DMS 273 treated with DMSO at 0.1 percent for 48 hours (cell line): ENCODE measurements at places on chromosomes 12 and 14.

- DNase-seq, result no peak
Observed at GRCh38 chr14:65164825-65165135, 62.5 kb upstream of the MAX start.

DNA sequence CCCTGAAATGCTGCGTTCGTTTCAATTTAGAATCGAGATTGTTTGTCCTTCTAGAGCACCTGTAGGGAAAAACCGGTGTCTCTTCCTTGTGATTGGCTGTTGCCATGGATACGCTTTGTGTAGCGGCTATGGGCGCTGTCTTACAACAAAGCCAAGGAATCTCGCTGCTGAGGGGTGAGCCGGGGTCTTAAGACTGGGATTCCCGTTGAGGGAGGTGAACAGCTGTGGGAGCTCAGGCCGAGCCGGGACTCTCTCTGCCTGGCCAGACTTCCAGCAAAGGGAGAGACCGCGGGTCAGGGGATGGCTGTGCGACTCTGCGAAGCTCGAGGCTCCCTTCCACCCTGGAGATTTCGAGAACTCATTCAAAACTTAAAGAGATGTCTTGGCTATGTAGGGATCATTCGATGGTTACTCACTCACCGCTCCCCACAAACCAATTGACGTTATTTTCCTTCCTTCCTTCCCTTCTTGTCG is at the start of the genes LRRIQ1 and TSPAN19:
Gene LRRIQ1 (plus strand): TSS at position 118 of the 474 bp plus-strand sequence. CDS start 1,826 bp downstream, outside the sequence.
Gene TSPAN19 (minus strand): TSS at position 44 of the 474 bp plus-strand sequence. CDS start 6,331 bp downstream, outside the sequence.
- DNase-seq, result peak; percentile 66

GRCh38 chr12:124298685-124299410 is 4.0 kb downstream of the RFLNA start:
- DNase-seq, result no peak

DNA sequence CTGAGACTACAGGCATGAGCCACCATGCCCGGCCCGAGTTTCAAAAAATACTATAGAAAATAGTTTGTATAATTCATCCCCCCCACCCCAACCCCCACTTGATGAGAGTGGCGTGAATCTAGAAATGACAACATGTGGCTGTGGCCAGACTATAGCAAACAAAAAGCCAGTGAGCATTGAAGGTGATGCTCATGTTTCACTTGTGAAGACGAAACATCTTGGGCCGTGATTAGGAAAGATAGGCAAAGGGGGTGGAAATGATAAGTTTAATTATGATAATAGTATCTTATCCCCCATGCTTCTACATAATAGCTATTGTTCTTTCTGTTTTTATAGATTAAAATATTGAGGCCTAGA is 8.5 kb downstream of the BORCS5 start:
- no peak for DNase-seq

DNA sequence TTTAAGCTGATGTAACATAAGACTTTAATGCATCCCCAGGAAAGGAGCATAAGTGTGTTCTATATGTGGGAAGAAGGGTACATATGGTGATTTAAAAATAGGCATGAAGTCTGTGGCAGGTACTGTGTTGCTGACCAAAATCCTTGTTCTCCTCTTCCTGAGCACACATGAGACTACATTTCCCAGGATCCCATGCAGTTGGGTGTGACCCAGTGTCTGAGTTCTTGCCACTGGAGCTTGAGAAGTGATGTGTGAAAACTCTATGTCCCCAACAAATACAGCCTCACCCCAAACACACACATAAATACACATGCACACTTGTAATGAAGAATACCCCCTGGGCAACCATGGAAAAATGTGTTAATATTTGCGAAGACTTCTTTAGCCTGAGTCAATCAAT is 8.5 kb upstream of the SMIM10L1 start:
- no peak for DNase-seq

- no peak for DNase-seq
Observed at GRCh38 chr12:89390802-89391673, 38.7 kb upstream of the DUSP6 start.

- DNase-seq, result peak; percentile 76
Observed at GRCh38 chr14:77141214-77142004, at the start of gene ZDHHC22. ZDHHC22 (minus strand) TSS chr14:77141791; CDS start chr14:77139738, 2,053 bp downstream.

GRCh38 chr14:23624830-23625404 is 11.2 kb upstream of the DHRS2 start:
- DNase-seq, result no peak
